ENCODE measurements at places on chromosomes 3 and 15.

DNA sequence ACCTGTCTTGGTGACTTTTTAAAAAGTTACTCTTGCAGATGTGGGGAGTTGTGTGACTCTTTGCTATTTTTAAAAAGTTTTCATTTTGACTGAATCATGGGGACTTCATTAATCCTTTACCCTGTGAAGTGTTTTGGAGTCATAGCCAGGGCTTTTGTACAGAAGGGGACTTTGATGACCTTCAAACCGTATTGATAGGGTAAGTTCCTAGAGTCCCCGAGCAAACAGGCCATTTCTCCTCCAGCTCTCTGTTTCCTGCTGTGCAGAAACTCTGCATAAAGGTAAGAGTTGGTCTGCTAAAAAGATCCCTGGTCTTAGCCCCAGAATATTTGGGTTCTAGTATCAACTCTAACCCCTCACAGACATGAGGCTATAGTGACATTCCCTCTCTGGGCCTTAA, 170.8 kb upstream of the BCL6 start:
- DNase-seq, result no peak

GRCh38 chr3:192826214-192827006, 91.2 kb downstream of the MB21D2 start:
- no peak for DNase-seq

DNA sequence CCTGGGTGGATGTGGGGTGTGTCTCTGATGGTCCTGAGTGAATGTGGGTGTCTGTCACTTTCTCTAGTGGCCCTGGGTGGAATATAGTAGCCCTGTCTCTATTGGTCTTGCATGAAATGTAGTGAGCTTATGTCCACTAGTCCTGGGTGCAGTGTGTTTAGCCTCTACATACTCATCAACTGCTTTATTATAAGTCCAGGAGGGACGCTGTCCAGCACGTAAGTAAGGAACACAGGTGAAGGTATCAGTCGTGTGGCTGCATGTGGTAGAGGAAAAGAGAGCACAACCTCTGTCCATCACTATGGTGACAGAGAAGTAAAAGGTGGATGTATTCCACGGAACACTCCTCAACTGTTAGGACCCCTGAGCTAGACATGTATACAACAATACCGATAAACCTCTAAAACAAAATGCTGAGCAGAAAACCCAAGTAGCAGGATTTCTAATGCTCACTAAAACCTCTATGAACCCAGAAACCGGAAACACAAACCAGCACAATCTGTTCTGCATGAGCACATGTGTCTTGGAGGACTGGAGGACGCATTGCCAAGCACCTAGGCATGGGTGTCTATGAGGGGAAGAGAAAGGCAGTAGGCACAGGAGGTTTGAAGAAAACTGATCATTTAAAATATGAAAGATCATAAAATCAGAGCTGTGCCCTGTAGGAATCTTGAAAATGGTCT, 11.0 kb downstream of the LTF start:
- no peak for DNase-seq

- no peak for DNase-seq
Observed at GRCh38 chr3:172236771-172237742, 197.7 kb downstream of the FNDC3B start.

- no peak for DNase-seq
Observed at GRCh38 chr15:96599268-96599667, 268.8 kb downstream of the NR2F2 start.

DNA sequence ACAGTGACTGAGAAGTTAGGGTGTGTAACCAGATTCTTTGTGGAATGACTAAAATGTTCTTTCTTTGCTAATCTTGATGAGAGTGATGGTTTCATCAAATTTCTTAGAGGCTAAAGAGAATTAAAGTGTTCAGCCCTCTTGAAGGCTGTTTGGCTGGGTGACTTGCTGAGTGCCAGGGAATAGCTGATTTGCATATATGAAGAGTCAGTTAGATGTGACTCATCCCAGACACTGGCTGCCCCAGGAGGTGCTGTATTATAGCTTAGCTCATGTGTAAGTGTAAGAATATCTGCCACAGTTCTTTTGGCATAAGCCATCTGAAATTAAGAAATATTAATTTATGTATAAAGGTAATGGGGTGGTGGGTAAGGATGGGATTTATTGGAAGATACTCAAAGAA, 535.1 kb downstream of the NLGN1 start:
- no peak for DNase-seq

- DNase-seq, result no peak
Observed at GRCh38 chr3:61997101-61997500, 376.2 kb downstream of the FEZF2 start.

- no peak for DNase-seq
Observed at GRCh38 chr3:76040946-76041345, 255.6 kb upstream of the ZNF717 start.
